ENCODE measurements at places on chromosomes 4 and X.

GRCh38 chrX:149877636-149878035 lies 3.3 kb upstream of the MAGEA8 start:
- DNase-seq: no peak

DNA sequence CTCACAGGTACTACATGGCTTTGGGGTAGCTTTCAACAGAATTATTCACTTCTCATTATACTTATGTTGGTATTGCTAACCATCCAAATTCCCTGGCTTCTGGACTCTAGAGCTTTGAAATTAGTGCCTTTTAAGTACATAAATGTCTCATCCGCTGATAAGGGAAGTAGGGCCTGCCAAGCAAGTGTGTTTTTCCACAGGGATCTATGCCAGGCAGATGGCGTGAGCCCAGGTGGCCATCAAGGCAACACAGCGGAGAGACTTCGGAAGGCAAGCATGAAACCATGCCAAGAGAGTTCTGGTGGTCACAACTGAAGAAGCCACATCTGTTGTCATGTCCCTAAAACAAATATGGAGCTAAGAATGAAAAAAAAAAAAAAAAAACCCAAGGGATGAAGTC lies 503.1 kb upstream of the LCORL start:
- DNase-seq: no peak

DNA sequence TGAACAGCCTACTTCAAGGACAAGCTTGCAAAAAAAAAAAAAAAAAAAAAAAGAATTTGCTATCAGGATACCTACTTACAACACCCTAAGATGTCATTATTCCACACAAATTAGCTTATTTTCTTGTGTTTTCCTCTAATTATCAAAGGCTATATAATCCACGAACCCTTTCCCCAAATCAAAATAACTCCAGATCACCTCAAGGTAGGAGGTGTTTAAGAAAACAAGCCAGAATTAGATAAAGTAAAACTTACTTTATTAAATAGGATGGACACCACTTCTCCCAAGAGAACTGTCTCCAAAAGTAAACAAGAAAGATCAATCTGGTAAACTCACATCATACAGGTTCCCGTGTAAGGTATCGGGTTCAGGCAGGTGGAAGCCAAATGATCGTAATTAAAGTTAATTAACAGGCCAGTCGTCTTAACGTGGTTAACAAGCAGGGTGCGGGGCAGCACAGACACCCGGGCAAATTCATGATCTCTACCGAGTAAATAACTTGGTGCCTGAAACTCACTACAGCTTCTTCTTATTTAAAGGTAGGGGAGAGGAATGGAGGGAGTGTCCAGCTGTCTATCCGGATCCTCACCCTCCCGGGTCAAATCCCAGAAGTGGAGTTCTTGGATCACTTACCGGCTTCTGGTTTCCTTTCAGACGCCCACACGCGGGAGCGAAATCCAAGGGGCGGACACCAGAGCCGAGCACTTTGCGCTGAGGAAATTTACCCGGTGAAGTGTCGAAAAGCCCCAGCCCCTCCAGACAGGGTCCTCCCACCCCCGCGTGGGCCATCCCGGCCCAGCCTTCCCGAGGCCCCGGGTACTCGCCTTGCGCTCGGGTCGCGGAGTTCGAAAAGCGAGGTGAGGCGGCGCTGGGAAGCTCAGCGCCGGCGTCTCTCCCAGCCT lies 708 bp downstream of the ARAP2 start:
- DNase-seq: no peak

DNA sequence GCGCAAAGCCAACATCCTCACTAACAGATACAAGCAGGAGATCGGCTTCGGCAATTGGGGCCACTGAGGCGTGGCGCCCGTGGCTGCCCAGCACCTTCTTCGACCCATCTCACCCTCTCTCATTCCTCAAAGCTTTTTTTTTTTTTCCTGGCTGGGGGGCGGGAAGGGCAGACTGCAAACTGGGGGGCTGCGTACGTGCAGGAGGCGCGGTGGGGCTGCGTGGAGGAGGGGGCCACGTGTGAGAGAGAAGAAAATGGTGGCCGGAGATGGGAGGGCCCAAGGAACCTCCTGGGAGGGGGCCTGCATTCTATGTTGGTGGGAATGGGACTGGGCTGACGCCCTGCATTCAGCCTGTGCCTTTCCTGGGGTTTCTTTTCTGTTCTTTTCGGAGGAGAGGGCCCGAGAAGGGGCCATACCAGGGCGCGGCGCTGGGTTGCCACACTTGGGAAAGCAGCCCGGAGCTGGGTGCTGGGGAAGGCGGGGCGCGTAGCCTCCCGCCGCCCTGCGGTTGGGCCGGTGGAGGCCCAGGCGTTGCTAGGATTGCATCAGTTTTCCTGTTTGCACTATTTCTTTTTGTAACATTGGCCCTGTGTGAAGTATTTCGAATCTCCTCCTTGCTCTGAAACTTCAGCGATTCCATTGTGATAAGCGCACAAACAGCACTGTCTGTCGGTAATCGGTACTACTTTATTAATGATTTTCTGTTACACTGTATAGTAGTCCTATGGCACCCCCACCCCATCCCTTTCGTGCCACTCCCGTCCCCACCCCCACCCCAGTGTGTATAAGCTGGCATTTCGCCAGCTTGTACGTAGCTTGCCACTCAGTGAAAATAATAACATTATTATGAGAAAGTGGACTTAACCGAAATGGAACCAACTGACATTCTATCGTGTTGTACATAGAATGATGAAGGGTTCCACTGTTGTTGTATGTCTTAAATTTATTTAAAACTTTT lies 4.5 kb downstream of the MID1IP1 start:
- DNase-seq: peak; percentile 49

DNA sequence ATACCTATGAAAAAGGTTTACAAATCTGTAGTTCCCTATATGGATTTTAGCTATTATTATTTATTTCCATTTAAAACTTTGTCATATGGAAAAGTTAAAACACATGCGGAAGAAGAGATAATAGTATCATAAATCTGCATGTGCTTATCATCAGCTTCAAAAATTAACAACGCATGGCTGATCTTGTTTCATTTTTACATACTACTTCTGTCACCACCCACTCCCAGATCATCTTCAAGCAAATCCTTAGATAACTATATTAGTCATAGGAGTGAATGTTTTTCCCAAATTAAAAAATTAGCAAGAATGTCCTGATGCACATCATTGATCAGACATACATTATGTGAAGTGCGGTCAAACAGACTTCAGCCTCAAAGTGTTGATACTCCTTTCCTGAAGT lies 24.6 kb upstream of the MOB1B start:
- no peak for DNase-seq

DNA sequence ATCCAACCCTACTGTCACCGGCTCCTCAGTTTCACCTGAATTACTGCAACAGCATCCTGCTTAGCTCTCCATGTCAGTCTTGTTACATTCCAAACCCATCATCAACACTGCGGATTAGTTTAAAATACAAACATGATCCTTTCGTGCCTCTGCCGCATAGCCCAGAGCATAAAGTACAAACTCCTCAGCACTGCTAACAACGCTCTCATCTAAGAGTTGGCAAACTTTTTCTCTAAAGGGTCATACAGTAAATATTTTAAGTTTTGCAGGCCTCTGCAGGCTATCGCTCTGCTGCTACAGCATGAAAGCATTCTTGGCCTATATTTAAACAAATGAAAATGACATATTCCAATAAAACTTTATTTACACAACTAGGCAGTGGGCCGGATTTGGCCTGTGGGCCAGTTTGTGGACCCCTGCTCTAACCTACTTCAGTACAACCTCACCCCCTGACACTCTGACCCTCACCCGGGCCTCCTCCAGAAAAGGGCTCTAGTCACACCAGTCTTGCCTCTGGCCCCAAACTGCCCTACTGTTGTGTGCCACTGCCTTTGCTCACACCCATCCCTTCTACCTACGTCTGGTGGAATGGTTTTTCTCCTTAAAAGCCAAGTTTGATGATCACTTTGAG lies 7.2 kb downstream of the STX18 start:
- DNase-seq: no peak

DNA sequence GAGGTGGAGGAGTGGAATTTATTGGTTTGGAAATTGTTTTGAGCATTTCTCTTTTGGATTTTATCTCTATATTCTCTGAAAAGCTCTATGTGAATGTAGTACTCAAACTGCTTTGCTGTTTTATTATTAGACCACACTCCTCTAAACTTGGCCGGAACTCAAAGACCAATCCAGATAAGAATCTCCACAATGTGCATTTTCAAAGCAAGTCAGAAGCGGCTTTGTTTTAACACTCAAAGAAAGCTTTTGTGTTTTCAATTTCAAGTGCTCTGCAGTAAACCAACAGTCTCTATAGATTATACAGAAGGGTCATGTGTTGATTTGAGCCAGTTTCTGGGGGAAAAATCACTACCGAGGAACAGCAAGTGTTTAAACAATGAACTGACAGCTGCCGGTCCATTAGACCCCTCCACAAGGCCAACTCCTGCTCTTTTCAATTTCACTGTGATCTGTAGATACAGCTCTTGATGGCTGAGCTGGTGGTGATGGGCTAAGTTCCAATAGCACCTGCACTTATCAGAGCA lies 79.4 kb downstream of the FTHL17 start:
- DNase-seq: no peak

DNA sequence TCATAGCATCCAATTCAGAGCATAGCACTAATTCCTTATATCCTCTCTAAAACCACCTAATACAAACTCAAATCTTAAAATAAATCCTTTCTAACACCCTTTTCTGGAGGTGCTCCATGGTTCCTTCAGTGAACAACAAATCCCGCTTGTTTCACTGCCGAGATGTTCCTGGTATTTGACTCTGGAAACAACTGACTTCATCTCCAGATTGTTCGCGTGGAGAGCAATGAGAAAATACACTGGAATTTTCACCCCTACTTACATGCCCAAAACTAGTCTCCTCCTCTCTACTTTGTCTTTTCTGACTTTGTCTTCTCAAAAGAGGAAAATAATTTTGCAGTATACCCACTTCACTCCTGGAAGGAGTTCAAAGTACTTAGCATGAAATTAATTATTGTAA lies 129.0 kb downstream of the PLS3 start:
- no peak for DNase-seq
